ENCODE measurements at places on chromosomes 4 and X.

GRCh38 chr4:53128231-53128630 is 237.6 kb downstream of the SCFD2 start:
- no peak for DNase-seq

DNA sequence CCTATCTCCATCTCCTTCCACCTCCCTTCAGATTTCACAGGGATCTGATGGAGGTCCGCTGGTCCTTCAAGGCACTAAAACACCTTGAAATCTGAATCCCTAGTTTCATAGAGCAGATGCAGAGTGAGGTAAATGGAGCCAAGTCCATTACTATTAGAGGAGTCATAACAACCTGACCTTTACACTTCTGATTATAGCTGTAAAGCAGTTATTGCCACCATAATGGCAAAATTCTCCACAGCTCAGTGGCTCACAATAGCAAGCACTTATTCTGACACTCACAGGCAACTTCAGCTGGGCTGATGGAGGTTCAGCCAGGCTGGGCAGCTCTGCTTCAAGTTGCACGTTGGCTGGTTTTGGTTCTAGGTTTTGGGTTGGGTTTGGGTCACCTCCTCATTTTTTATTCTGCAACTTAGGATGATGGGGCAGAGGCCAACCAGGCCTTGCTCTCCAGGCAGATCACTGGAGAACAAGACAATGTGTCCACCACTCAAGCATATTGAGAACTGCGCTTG is 51.4 kb upstream of the LRAT start:
- no peak for DNase-seq

- DNase-seq: no peak
Observed at GRCh38 chr4:99202536-99202935, 16.5 kb downstream of the ADH6 start.

GRCh38 chrX:112714357-112714918 is 34.7 kb upstream of the LHFPL1 start:
- DNase-seq: no peak

- DNase-seq: no peak
Observed at GRCh38 chrX:53421772-53422085, 725 bp downstream of the SMC1A start.

GRCh38 chrX:138349351-138349750 is 362.2 kb downstream of the FGF13 start:
- DNase-seq: no peak

DNA sequence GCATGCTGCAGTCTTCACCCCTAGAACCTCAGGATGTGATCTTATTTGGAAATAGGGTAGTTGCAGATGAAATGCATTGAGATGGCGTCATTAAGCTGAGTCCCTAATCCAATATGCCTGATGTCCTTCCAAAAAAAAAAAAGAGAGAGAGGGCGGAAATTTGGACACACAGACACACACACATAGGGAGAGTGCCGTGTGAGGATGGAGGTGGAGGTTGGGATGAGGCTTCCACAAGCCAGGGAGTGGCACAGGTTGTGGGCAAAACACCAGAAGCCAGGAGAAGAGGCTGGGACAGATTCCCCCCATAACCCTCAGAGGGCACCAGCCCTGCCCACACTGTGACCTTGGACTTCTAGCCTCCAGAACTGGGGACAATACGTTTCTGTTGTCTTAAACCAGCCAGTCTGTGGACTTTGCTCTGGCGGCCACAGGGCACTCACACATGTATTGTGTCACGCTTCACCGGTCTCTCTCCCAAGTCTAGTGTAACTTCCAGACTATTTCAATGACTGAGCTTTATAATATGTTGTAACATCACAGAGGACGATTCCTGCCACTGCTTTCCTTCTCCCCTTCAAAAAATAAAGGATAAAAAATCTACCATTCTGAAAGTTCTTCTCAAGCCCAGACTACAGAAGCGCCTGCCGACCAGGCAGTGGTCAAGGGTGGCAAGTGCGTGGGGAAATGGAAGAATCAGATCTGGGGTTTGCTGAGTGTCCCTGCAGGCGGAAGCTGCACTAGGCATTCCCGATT is 35.8 kb upstream of the MAN2B2 start:
- DNase-seq: no peak

DNA sequence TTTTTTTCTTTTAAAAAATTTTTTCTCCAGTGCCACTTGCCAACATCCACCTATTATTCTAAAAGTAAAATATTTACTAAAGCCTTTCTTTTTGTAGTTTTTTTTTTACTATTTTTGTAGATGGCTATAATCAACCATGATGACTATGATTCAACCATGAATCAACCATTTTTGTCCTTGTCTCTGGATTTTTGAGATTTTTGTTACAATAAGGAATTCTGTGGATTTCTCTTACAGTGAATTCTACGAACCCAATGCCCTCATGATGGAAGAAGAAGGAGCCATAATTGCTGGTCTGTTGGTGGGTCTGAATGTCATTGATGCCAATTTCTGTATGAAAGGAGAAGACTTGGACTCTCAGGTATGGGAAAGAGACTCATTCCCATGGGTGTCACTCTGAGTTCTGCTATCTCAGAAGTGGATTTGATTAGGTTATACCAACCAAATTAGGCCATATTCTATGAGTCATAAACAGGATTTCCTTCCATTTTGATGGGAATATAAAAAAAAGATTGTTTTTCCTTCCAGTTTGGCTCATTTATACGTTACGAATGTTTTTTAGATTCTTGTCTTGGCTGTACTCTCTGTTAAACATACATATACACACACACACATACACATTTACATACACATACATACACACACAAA is 46.7 kb downstream of the RUFY3 start:
- no peak for DNase-seq

DNA sequence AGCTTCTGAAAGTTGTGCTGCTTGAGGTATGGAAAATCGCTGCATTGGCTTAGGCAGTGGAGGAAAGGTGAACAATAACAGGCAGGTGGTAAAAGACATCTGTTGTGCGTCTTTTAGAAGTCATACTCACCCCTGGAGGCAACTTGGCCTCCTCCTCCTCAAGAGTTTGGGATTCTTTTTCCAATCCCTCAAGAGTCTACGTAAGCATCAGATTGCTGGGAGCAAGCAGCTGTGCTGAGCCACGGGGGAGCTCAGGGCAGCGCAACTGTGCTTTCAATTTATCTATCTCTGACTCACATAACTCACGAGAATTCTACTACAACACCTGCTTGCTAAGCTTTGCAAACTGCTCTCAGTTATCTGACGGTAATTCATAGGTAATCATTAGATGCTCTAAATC is 6.4 kb upstream of the RBMX2 start:
- DNase-seq: no peak

GRCh38 chr4:88660446-88661294 is 37.0 kb downstream of the NAP1L5 start:
- DNase-seq: no peak

DNA sequence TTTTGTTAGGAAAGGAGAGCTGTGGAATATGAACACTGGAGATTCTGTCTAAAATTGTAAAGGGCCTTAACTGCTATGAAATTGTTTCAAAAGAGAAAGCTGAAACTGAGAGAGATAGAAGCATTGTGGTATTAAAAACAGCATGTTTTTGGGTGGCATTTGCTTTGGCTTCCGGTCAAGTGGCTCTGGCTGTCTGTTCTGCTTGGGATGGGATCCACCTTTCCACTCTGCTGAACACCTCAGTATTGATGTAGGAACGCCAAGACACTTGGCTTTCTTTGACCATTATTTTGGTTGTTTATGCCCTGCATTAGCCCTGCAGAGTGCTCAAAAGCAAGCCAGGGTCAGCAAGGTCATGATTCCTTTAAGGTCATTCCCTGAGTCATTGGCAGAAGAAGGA is 199.7 kb downstream of the SLC4A4 start:
- DNase-seq: no peak

DNA sequence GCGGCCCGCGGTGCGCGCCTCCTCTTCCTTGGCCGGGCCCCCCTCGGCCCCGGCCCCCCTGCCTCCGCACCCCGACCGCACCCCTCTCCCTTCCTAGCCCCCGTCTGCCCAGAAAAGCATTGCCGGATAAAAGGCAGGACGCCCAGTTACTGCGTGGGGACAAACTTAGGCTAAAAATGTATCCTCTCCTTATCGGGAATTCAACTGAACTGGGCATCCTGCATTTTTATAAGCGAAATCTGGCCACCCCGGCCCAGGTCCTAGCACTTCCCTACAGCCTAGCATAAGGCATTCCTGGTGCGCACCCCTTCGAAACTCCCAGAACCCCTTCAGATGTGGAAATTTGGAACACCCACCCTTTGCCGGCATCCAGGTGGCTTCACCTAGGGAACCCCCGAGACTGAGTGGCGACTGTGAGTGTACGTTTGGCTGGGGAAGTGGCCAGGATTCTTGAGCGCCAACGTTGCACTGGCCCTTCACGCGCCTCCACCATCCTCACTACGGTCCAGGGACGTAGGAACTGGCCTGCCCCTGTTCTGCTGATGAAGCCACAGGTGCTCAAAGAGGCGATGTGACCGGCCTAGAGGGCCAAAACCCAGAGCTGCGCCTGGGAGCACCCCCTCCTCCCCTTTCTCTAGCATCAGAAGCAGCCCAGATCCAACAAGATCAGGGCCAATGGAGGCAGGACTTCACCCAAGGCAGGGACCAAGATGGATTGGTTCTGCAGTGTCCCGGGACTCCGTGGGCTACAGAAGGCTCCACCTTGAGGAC is 5.7 kb upstream of the RNF4 start:
- no peak for DNase-seq

- DNase-seq: no peak
Observed at GRCh38 chr4:170872794-170873193, 783.0 kb upstream of the AADAT start.

GRCh38 chr4:143384381-143384994 is 47.8 kb downstream of the GAB1 start:
- DNase-seq: no peak

- DNase-seq: no peak
Observed at GRCh38 chr4:163111588-163111987, 55.1 kb downstream of the NAF1 start.

DNA sequence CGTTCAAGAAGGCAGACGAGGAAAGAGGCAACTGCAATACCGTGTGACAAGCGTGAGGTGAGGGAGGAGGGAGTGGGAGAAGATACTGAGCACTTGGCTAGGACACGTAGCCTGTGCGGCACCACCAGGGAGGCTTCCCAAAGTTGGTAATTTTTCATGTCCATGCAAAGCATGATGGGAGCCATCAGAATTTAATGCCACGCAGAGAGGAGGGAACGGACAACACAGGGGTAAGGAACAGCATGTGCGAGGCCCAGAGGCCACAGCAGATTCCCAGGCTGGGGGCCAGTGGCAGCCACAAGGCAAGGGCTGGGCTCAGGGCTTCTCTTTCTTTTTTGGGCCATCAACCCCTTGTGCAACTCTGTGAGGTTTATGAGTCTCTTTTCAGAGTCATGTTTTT is 11.0 kb upstream of the CLDN24 start:
- DNase-seq: no peak

DNA sequence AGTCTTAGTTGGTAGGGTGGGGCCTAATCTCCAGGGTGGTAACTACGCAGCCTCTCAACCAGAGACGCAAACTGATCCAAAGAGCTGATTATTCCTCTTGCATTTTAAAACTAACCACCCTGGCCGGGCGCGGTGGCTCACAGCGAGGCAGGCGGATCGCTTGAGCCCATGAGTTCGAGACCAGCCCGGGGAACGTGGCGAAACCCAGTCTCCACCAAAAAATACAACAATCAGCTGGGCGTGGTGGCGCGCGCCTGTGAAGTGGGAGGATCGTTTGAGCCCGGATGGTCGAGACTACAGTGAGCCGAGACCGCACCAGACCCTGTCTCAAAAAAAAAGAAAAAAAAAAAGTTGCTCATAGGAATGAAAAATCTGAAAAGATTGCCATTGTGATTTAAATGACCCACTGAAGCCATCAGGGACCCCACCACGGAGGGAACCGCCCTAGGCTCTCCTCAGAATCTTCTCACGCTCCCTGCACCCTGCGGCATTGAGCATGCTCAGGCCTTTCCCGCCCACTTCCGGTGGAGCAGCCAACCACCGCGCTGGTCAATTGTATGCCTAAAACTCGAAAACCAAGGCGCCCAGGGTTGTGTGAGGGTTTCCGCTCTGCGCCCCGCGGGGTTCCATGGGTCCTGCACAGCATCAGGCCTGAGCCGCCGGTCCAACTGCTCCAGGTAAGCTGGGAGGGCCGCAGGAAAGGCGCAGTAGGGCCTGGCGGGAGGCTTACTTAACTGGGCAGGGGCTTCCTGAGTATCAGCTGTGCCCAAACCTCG is at the start of gene TRIM60:
TRIM60 (plus strand) TSS at position 564 of the 776 bp plus-strand sequence. CDS start 8,074 bp downstream, outside the sequence.
- DNase-seq: no peak

GRCh38 chr4:150384249-150384648 is 197.7 kb upstream of the MAB21L2 start:
- no peak for DNase-seq

DNA sequence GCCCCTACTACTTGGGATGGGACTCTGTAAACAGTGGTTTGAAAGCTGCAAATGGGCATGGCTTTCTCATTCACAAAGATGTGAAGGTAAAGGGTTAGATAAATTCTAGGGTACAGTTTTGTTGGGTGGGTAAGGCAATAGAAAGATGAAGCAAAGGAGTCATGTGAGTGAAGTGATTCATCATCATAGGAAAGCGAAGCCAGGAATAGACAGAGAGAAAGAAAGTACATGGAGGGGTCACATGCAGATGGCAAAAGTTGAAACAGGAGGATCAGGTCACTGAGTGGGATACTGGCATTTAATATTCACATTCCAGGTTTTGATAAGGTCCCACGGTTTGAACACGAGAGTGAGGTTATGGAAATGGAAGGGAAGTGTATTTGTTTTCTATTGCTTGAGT is 8.2 kb upstream of the ABCG2 start:
- DNase-seq: no peak

GRCh38 chrX:124829930-124830329 is 483.6 kb downstream of the SH2D1A start:
- DNase-seq: no peak

GRCh38 chrX:19496711-19497110 is 18.6 kb downstream of the MAP3K15 start:
- no peak for DNase-seq

DNA sequence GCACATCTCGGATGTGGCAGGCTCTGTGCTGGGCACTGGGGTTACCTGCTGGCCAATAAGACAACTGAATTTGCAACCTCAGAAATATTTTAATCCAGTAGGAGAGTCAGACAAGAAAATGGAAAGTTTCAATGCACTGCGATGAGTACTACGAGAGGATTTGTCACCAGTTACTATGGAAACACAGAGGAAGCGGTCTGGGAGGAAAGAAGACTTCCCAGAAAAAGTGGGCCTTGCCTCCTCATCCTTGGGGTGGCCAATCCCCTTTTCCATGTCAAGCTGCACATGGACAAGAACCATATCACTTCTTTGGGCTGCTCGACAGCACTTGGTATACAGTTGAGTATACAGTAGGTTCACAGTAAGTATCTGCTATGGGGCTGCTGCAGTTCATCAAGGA is 67.6 kb downstream of the FAM184B start:
- DNase-seq: no peak

DNA sequence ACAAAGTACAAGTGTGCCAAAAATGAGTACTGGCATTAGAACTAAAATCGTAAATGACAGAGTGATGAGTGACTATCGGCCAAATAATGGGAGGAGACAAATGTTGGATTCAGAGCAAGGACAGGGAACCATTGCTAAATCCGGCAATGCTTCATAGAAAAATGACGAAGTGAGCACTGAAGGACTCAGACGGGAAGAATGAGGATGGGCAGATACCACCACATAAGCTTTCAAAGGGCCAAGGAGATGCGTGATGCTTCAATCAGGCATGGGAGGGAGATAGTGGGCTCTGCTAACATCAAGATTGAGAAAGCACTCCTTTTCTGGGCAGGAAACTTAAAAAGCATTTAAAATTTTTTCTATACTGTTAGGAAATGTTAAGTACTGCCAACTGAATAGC is 21.6 kb downstream of the RBBP7 start:
- no peak for DNase-seq

- no peak for DNase-seq
Observed at GRCh38 chr4:24799544-24800324, 4.4 kb downstream of the SOD3 start.

Measured in activated T-helper 1 cell treated with Interleukin-2 at 50 U/mL for 16 hours (primary cell).